ENCODE measurements at places on chromosomes 7 and 10.

- DNase-seq: no peak
Measured at GRCh38 chr10:70668454-70668970, 3.8 kb upstream of the ADAMTS14 start.

DNA sequence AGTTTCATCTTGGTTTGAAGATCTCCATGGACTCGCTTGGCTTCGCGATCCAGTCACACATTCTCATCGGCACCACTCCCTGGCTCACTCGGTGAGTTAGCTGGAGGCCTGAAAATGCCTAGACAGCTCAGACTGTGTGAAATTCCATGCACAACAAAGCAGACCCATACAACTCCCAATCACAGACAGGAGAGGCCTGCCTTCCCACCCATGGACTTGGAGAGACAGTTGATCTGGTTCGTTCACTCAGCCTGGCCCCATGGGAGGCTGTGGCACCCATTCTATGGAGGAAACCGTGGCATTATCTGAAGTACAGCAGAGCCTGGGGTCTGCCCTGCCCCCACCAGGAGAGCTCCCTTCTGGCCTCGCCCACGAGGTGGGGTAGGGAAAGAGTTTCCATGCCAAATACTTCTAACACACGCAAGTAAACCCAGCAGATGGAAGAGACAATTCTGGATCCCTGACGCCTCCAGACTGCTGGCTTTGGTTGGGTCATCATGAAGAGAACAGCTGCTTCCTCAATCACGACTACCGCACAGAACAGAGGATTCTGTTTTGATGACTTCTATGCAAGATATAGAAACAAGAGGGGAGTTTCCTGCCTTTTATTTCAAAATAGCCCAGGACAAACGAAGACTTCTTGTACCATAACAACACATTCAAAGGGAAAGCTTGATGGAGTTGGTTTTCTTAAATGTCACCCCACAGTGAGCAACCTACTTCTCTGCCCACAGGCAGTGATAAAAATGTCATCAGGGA lies 15.9 kb downstream of the FAM53B start:
- no peak for DNase-seq

- DNase-seq: no peak
Measured at GRCh38 chr10:14532473-14533251, 201.9 kb upstream of the FRMD4A start.

GRCh38 chr7:30445770-30446169 lies 32.8 kb downstream of the NOD1 start:
- DNase-seq: peak; percentile 31

- DNase-seq: no peak
Measured at GRCh38 chr7:93430917-93431588, 143.5 kb downstream of the CALCR start.

GRCh38 chr7:114949231-114949630 lies 27.3 kb downstream of the MDFIC start:
- DNase-seq: no peak

DNA sequence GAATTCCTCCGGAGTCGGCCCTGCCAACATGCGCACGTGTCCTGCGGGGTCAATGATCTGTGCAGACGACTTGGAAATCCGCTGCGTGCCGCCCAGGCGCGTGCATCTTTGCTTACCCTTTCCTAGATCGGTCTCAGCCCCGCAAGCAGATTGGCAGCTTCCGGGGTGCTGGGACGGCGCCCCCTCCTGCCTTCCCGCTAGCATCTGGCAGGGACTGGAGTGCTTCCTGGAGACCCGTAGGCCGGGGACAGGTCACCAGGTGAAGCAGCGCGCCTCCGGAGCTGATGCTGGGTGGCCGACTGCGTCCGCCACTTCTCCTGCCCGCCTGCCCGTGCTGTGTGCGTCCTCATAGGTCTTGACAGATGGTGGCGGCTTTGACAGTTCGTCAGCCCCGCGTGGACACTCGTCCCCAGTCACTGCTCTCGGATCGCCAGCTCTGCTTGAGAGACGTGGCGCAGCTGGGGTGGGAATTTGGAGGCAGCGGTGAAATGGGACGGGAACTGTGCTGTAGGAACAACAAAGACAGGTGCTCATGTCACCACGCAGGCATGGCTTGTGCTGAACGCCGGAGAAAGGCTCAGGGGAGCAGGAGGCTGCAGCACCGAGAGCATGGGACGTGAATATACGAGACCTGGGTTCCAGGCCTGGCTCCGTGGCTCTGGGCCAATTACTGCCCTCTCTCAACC lies 21.9 kb upstream of the KCNK18 start:
- DNase-seq: no peak

GRCh38 chr7:7771452-7771851 lies 53.0 kb upstream of the RPA3 start:
- no peak for DNase-seq

GRCh38 chr7:2571409-2571808 lies 12.6 kb downstream of the IQCE start:
- no peak for DNase-seq

GRCh38 chr7:27184337-27185012 lies 557 bp downstream of the HOXA11 start:
- no peak for DNase-seq

- no peak for DNase-seq
Measured at GRCh38 chr7:91169830-91170191, 94.4 kb upstream of the FZD1 start.

- no peak for DNase-seq
Measured at GRCh38 chr10:78285226-78285625, 251.6 kb downstream of the RPS24 start.

DNA sequence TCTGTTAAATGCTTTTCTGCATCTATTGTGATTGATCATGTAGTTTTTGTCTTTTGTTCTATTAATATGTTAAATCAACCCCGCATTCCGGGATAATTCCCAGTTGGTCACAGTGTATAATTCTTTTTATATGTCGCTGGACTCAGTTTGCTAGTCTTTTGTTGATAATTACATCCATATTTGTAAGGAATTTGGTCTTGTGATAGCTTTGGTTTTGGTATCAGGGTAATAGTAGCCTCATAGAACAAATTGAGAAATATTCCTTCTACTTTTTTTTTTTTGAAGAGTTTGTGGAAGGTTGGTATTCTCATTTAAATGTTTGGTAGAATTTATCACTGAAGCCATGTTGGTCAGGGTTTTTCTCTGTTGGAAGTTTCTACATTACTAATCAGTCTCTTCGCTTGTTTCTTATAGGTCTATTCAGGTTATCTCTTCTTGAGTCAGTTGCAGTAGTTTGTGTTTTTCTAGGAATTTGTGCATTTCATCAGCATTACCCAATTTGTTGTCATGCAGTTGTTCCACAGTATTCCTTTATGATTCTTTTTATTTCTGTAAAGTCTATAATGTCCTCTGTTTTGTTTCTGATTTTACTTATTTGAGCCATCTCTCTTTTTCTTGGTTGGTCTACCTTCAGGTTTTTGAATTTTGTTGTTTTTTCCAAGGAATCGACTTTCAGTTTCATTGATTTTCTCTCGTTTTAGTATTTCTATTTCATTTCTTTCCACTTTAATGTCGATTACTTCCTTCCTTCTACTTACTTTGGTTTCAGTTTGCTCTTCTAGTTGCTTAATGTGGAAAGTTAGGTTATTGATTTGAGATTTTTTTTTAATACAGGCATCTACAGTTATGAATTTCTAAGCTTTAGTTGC lies 64.6 kb upstream of the GJD4 start:
- DNase-seq: no peak

DNA sequence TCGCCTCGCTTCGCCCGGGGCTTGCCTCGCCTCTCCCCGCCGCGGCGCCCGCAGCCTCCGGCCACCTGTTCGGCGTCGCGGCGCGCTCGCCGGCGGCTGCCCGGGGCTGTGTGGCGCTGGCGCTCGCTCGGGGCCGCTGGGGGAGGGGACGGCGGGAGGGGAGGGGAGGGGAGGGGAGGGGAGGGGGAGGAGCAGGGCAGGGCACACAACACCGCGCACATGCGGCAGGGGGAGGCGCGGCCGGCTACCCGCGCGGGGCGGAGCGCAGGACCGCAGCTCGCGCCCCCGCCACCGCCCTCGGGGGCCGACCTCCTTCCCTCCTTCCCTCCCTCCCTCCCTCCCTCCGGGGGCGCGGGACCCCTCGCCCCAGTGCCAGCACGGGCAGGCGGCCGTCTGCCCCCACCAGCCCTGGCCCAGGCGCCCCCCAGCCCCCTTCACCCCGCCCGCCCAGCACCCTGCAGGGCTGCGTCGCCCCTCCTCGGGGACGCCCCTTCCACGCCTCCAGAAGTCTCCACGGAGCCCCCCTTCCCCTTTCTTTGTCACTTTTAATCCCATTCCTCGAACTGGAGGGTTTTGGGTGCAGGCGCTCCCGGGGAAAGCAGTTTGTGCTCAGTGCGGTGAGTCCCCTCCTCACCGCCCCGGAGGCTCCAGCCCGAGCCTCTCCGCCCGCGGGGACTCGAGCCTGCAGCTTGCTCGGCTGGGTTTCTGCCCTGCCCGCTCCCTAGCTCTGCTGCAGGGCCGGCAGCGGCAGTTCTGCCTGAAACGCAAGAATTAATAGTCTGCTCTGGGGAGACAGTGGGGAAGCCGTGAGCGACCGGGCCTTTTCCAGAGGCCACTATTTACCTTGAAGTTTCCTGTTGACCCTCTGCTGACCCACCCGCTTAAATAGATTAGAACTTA lies at the start of gene PARD3:
Gene PARD3, minus strand, starts transcription at position 112 of the 900 bp plus-strand sequence. CDS start 301 bp downstream, outside the sequence.
- no peak for DNase-seq

DNA sequence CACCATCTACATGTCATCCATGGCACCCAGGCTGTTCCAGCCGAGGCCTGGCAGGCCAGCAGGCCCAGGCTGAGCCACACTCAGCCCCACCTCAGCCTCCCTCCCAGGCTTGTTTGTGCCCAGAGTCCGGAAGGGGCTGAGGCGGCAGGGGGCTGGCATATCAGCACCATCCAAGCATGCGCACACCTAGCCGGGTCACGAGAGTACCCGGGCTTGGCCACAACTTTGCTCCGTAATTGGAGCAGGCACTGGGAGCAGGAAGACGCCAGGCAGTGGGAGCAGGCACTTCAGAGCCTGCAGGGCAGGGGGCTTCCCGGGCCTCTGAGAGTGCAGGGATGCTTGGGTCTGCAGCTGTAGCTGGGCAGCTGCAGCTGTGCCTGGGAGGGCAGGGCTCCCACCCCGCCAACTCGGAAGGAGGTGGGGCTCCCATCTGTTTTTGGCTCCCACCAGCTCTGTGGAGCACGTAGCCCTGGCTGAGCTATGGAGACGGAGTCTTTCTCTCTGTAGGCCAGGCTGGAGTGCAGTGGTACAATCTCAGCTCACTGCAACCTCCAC lies 15.2 kb upstream of the TSPAN15 start:
- no peak for DNase-seq

DNA sequence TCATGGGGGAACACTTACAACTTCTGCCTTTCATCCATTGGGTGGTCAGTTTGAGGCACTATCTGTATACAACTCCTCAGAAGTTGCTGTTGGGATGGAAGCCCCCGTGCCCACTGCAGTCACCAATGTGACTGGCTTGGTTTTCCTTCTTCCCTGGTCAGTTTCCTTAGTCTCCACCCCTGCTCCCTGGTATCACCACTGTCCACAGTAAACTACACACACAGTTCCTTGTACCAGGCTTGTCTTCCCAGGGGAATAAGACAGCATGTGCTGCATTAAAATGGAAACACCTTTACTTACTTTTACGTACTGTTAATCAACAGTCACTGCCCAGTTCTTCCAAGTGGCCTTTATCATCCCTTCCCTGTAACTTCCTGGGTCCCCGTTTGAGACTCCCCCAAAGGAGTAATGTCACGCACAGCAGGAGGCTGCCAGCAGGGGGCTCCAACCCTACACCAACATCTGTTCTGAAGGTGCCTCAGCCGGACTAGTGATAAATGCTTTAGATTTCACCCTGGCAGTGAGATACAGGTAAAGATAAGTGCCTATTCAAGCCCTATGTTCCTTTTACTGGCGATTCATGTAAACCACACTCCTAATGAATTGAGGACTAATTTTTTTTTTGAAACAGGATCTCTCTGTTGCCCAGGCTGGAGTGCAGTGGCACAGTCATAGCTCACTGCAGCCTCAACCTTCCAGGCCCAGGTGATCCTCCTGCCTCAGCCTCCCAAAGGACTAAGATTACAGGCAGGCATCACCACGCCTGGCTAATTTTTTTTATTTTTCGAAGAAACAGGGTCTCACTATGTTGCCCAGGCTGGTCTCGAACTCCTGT lies 45.3 kb upstream of the PIK3AP1 start:
- DNase-seq: peak; percentile 35

- no peak for DNase-seq
Measured at GRCh38 chr7:38950309-38950708, 27.4 kb upstream of the POU6F2 start.

- DNase-seq: no peak
Measured at GRCh38 chr7:15317215-15317614, 244.6 kb downstream of the AGMO start.

DNA sequence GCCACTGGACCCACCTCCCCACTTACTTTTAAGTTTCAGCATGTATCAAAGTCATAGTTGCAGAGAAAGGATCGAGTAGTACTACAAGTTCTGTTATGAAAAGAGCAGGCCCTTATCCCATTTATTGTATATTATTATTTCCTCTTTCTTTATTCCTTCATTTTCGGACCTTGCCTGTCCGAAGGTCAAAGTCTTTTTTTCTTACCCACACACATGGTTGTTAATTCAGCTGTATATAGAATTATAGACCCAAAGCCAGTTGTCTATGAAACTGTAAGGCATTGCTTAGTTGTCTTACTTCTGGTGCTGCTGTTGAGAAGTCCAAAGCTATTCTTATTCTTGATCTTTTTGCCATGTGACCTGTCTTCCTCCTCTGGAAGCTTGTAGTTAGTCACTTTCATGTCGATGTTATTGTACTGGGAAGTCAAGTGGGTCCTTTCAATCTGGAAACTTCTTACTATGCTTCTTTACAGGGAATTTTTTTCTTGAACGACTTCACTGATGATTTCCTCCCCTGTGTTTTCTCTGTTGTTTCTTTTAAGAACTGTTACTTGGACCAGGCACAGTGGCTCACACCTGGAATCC lies 8.3 kb downstream of the NUDT5 start:
- DNase-seq: no peak

DNA sequence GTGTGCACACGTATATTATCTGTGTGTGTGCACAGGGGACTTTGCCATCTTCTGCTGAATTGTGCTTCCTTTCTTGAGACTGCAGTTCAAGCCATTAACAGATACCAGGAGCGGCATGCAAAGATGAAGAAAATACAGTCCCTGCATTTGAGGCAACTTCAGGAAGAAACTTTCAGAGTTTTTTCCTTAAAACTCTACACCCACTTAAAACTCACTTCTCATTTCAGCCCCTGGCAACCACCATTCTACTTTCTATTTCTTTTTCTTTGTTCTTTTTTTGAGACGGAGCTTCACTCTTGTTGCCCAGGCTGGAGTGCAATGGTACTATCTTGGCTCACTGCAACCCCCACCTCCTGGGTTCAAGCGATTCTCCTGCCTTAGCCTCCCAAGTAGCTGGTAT lies 448.9 kb upstream of the ZMIZ1 start:
- DNase-seq: no peak

DNA sequence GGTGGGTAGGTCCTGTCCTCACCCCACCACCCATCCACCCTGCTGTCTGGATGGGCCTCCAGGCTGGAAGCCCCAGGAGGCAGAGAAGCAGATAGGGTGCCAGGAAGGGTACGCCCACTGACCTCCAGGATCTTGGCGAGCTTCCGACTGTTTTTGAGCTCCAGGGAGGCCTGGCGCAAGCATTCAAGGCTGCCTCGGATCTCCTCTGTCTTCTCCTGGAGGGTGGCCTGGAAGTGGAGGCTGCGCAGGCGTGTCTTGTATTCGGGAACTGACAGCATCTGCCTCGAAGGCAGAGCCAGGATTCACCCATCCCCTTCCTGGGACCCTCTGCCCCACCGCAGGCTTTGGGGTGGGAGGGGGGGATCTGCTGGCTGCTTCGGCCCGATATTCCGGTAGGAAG lies 48.4 kb downstream of the GRID2IP start:
- no peak for DNase-seq

- DNase-seq: no peak
Measured at GRCh38 chr7:94472608-94473007, 37.0 kb upstream of the CASD1 start.

Data from activated CD4-positive, CD25-positive, alpha-beta regulatory T cell (primary cell).